Lower lobe of right lung (tissue), 2 donors: ENCODE measurements at places on chromosomes 7 and 10. TPM values are rescaled to one million over a fixed set of nuclear protein-coding genes. Genes with fewer than 3 reads are reported as not detected.
A peak's percentile ranks its signal among the peaks of the same experiment; 100 is the strongest.

GRCh38 chr7:45203459-45203858 lies 45.9 kb downstream of the RAMP3 start:
- DNase-seq, result no peak
- peak overlapping the region; percentile 37 for H3K4me3 ChIP-seq
- peaks cover 24% of the 10 kb centered on the region for H3K4me1 ChIP-seq
- H3K27me3 ChIP-seq, result no peaks in the 10 kb centered on the region
- H3K27ac ChIP-seq, result peak overlapping the region; percentile 72

GRCh38 chr10:92420546-92421275 lies 129.7 kb downstream of the MARCHF5 start:
- H3K36me3 ChIP-seq, result no peaks in the 10 kb centered on the region
- peaks cover 16% of the 10 kb centered on the region for H3K27me3 ChIP-seq
- peak overlapping the region; percentile 46 for H3K4me3 ChIP-seq
- H3K4me1 ChIP-seq, result no peaks in the 10 kb centered on the region
- DNase-seq, result peak; percentile 48

GRCh38 chr10:119541046-119541445 lies 1.5 kb downstream of the RGS10 start:
- no peak overlapping the region for H3K27ac ChIP-seq
- H3K36me3 ChIP-seq, result no peaks in the 10 kb centered on the region
- peak overlapping the region; percentile 75 for H3K4me3 ChIP-seq
- H3K27me3 ChIP-seq, result peaks cover 6% of the 10 kb centered on the region
- peaks cover 29% of the 10 kb centered on the region for H3K4me1 ChIP-seq

DNA sequence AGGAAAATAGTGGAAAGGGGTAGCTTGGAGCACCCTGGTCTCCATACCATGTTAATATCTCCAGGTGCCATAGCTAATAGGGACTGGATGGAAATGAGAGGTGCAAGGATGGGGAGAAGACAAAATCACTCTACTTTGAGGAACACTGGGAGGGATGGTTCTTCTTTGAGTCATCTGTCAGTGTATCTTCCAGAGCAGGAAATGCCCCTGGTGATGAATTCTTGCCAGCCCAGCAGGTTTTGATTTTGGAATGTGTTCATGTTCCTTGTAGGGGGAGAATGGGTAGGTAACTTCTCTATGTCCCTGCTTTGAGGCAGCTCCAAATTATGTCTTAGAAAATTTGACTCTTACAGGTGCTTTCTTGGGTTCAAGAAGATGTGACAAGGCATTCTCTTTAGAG lies 177.0 kb upstream of the GLI3 start:
- no peaks in the 10 kb centered on the region for H3K4me1 ChIP-seq
- no peaks in the 10 kb centered on the region for H3K27me3 ChIP-seq
- no peak overlapping the region for H3K27ac ChIP-seq
- DNase-seq, result no peak
- H3K4me3 ChIP-seq, result no peak overlapping the region

DNA sequence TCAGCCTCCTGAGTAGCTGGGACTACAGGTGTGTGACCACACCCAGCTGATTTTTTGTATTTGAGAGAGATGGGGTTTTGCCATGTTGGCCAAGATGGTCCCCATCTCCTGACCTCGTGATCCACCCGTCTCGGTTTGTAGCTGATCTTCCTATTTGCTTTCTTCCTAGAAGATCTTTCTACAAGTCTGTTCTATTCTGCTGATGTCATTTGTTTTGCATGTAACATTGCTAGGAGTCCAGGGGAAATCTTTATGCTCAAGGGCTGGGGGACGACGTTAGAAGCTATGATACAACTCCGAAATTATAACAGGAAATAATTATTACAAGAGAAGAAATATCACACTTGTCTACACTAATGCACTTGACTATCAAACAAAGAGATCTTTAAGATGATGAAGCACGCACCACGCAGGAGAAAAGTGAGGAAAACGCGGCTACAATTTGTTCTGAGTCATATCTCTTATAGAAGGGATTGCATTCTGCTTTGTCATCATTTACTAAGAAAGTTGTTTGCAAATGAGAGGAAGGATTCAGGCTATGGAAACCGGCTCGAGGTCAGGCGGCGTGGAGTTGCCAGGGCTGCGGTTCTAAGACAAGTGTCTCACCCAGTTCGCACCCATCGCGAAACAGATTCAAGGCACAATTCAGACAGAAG lies 103.0 kb upstream of the CARD11 start:
- H3K4me3 ChIP-seq, result no peak overlapping the region
- no peak overlapping the region for H3K27ac ChIP-seq
- peaks cover 7% of the 10 kb centered on the region for H3K27me3 ChIP-seq
- no peaks in the 10 kb centered on the region for H3K4me1 ChIP-seq
- H3K36me3 ChIP-seq, result no peaks in the 10 kb centered on the region

DNA sequence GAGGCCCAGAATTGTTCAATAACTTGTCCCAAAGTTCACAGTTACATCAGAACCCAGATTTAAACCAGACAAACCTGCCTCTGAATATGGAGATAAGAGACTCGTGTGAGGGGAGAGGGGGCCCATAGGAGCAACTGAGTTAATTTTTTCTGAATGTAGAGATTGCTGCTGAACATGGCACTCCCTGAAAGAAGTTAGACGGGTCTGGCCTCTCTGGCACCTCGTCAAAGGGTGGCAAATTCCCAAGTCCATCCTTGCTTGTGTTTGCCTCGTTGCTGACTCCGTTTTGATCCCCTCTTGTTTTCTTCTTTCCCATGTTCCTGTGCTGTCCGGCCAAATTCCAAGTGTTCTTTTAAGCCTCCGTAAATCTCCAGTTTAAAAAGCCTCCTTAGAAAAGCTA lies 35.2 kb upstream of the YAE1 start:
- no peak overlapping the region for H3K27ac ChIP-seq
- H3K4me3 ChIP-seq, result no peak overlapping the region
- H3K4me1 ChIP-seq, result no peaks in the 10 kb centered on the region

GRCh38 chr7:29193316-29194205 lies 1.0 kb upstream of the CHN2 start:
- H3K4me3 ChIP-seq, result peak overlapping the region; percentile 83
- DNase-seq, result no peak
- no peak overlapping the region for H3K27ac ChIP-seq
- H3K4me1 ChIP-seq, result peaks cover 28% of the 10 kb centered on the region
- no peaks in the 10 kb centered on the region for H3K36me3 ChIP-seq

- H3K27ac ChIP-seq, result no peak overlapping the region
- no peaks in the 10 kb centered on the region for H3K27me3 ChIP-seq
- H3K4me3 ChIP-seq, result no peak overlapping the region
- peak; percentile 57 for DNase-seq
Observed at GRCh38 chr7:74464931-74465886, 11.5 kb downstream of the GTF2IRD1 start.

DNA sequence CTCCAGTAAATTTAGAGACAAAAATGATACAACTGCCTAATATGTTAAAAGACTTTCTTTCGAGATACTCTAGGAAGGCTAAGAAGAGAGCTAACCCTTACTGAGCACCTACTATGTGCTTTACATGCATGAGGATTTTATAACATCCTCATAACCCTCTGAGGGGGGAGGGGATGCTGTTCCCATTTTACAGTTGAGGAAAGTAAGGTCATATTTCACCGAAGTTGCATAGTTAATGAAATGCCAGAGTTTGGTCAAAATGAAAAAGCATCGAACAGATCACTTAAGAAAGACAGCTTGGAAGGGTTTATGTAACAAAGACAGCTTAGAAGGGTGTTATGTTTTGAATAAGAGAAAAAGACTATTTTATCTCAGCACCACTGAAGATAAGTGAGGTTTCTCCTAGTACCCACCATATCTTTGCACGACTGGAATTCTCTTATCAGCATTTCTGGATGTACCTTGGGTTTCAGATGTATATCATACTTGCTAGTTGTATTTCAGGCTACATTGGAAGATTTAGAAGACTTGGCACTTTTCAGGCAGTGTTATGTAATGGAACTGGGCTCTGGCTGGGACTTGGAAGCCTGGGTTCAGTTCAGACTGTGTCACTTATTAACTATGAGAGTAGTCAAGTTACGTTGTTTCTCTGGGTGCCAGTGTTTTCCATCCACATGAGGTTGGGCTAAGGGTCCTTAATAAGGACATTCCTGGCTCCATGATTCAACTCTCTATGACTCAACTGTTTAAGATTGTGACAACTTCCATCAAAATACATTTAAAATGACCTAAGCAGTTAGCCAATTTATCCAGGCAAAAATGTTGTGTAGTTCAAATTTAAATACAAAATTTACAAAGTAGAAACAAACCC lies 6.0 kb downstream of the RHOBTB1 start:
- no peak overlapping the region for H3K4me3 ChIP-seq
- H3K27me3 ChIP-seq, result no peaks in the 10 kb centered on the region
- no peaks in the 10 kb centered on the region for H3K36me3 ChIP-seq
- DNase-seq, result no peak

DNA sequence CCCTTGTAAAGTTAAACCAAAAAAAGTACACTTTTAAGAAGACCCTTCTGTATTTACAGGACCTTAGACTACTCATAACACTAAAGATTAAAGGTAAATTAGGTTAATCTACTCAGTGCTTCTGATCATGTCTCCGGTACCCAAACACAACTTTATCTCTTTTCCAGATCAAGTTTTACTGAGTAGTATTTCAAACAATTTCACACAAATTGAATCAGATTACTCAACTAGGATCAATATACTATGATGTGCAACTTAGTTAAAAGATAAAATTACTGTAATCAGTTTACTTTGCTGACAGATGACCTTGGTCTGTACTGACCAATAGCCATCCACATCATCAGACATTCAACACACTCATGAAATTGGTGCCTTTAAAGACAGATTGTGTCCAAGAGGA lies 191.4 kb downstream of the SEMA3A start:
- no peak for DNase-seq
- H3K4me3 ChIP-seq, result no peak overlapping the region
- H3K36me3 ChIP-seq, result no peaks in the 10 kb centered on the region
- no peak overlapping the region for H3K27ac ChIP-seq

CLRN3 gene
- total RNA-seq, result not detected

PPRC1 gene
- total RNA-seq, result 32.7 TPM
